WTC11 (cell line): ENCODE measurements at places on chromosomes 7 and 10. TPM values are rescaled to one million over a fixed set of nuclear protein-coding genes. Genes with fewer than 3 reads are reported as not detected.
A peak's percentile ranks its signal among the peaks of the same experiment; 100 is the strongest.

DNA sequence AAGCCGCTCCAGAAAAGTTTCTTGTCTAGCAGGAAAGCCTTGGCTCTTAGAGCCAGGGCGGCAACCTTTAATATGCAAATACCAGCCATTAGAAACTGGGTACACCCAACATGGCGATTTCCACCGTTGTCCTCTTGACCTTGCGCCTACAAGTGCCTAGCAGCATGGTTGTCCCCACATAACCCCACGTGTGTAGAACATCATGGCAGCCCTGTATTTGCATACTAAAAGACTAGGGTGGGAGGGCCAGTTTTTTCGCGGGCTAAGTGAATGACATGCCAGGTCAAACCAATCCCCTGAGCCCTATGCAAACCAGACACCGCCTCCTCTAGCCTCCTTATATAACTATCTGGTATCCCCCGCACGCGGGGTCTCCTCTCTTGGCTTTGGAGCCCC is 58.4 kb upstream of the FZD8 start:
- H3K36me3 ChIP-seq: no peaks in the 10 kb centered on the region
- H3K27me3 ChIP-seq: peaks cover 40% of the 10 kb centered on the region
- peak; percentile 59 for DNase-seq

GRCh38 chr7:154837087-154837486 is 165.8 kb downstream of the PAXIP1 start:
- peaks cover 28% of the 10 kb centered on the region for H3K27me3 ChIP-seq
- H3K4me3 ChIP-seq: no peak overlapping the region
- no peak overlapping the region for H3K27ac ChIP-seq
- no peak for DNase-seq
- peaks cover 79% of the 10 kb centered on the region for H3K36me3 ChIP-seq

- no peak for DNase-seq
- H3K4me1 ChIP-seq: peaks cover 7% of the 10 kb centered on the region
- H3K36me3 ChIP-seq: peaks cover 20% of the 10 kb centered on the region
- H3K27me3 ChIP-seq: no peaks in the 10 kb centered on the region
- peak overlapping the region; percentile 98 for H3K4me3 ChIP-seq
These were observed 135.1 kb downstream of the NRBF2 start for GRCh38 chr10:63268149-63268797.

GRCh38 chr10:5809527-5810154 is 3.6 kb downstream of the GDI2 start:
- no peak for DNase-seq
- peak overlapping the region; percentile 89 for H3K4me3 ChIP-seq
- H3K4me1 ChIP-seq: peaks cover 38% of the 10 kb centered on the region
- H3K27ac ChIP-seq: peak overlapping the region; percentile 25
- no peaks in the 10 kb centered on the region for H3K27me3 ChIP-seq

DNA sequence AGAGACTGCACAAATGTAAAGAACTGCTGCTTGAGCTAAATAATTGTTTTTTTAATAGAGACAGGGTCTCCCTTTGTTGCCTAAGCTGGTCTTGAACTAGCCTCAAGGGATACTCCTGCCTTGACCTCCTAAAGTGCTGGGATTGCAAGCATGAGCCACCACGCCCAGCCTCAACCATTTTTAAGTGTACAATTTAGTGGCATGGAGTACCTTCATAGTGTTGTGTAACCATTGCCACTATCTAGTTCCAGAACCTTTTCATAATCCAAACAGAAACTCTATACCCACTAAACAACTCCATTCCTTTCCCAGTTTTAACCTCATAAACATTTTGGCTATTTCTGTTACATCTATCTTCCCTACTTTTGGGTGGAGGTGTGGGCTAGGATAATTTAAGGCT is 6.7 kb downstream of the EIF4H start:
- H3K4me1 ChIP-seq: peaks cover 66% of the 10 kb centered on the region
- H3K27me3 ChIP-seq: no peaks in the 10 kb centered on the region
- H3K36me3 ChIP-seq: peaks cover 20% of the 10 kb centered on the region
- no peak overlapping the region for H3K4me3 ChIP-seq

- H3K27me3 ChIP-seq: no peaks in the 10 kb centered on the region
- DNase-seq: no peak
- no peak overlapping the region for H3K4me3 ChIP-seq
- no peak overlapping the region for H3K27ac ChIP-seq
- peaks cover 10% of the 10 kb centered on the region for H3K4me1 ChIP-seq
These were observed 187.9 kb upstream of the AKR1E2 start for GRCh38 chr10:4638099-4638498.

- peak; percentile 25 for DNase-seq
- no peaks in the 10 kb centered on the region for H3K27me3 ChIP-seq
- peak overlapping the region; percentile 85; the same call in 1 of the 2 replicates for H3K27ac ChIP-seq
- H3K4me3 ChIP-seq: no peak overlapping the region
- no peaks in the 10 kb centered on the region for H3K4me1 ChIP-seq
These were observed 14.2 kb downstream of the DNAJC9 start for GRCh38 chr10:73232887-73233286.

DNA sequence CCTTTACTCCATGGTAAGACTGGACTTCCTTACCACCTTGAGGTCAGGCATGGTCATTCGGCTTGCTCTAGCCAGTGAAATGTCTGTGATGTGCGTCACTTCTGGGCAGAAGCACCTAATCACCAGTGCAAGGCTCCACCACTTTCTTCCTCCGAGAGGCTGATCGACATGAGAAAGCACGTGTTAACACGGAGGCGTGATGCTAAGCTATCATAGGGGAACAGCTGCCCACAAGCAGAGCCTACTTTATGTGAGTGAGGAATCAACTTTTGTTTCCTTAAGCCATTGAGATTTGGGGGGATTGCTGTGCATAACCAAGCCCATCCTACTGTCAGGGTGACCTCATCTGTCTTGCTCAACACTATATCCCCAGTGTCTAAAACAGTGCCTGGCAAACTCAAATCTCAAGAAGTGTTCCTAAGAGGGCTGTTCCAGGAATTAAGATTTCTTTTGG is 23.1 kb upstream of the SAR1A start:
- no peak overlapping the region for H3K27ac ChIP-seq
- H3K4me3 ChIP-seq: no peak overlapping the region
- no peaks in the 10 kb centered on the region for H3K27me3 ChIP-seq
- peaks cover 9% of the 10 kb centered on the region for H3K4me1 ChIP-seq
- peaks cover 3% of the 10 kb centered on the region; the same call in 1 of the 2 replicates for H3K36me3 ChIP-seq
- DNase-seq: no peak

DNA sequence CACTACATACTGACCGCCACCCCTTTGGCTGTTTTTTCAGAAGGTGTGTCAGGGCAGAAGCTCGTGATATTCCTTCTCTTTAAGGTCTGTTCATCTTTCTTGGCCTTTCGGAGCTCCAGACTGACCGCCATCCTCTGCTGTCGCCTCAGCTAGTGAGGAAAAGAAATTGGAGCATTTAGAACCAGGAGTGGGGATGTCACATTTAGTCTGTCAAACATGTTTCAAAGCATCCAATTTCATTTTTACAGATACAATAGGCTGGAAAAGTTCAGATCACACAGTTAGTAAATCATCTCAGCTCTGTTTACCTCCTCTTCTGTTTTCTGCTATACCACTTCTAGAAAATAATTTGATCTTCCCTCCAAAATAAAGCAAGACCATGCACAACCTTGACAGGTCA is 4.8 kb downstream of the KPNA7 start:
- H3K4me3 ChIP-seq: no peak overlapping the region
- peaks cover 7% of the 10 kb centered on the region for H3K36me3 ChIP-seq
- 0 out of 2 replicates have a peak, but pooled peaks cover 3% of the 10 kb centered on the region for H3K27me3 ChIP-seq
- no peak for DNase-seq
- H3K4me1 ChIP-seq: no peaks in the 10 kb centered on the region
- no peak overlapping the region for H3K27ac ChIP-seq

- H3K4me3 ChIP-seq: no peak overlapping the region
- H3K27me3 ChIP-seq: peaks cover 10% of the 10 kb centered on the region
- peaks cover 22% of the 10 kb centered on the region for H3K36me3 ChIP-seq
- no peak for DNase-seq
These were observed 60.8 kb upstream of the NPTX2 start for GRCh38 chr7:98556288-98556687.

DNA sequence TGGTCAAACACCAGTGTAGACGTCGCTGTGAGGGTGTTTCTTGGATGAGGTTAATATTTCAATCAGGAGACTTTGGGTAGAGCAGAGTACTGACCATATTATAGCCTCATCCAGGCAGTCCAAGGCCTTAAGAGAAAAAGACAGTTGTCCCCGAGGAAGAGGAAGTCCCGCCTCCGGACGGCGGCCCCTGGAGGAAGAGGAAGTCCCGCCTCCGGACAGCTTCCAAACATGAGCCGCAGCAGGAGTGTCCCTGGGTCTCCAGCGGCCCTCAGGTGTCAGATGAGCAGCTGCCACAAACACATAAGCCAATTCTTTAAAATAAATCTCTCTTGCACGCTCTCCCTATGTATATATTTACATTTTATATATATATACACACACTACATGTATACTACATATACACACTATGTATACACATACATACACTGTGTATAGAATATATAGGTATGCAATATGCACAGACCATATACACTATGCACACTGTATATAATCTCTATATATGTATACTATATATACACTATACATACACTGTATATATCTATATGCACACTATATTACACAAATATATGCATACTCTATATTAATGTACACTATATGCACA is 37.5 kb downstream of the PWWP2B start:
- H3K4me3 ChIP-seq: no peak overlapping the region
- DNase-seq: no peak
- no peaks in the 10 kb centered on the region for H3K27me3 ChIP-seq
- no peak overlapping the region for H3K27ac ChIP-seq
- H3K36me3 ChIP-seq: no peaks in the 10 kb centered on the region

GRCh38 chr10:87864496-87865059 is 1.2 kb downstream of the PTEN start:
- H3K27ac ChIP-seq: peak overlapping the region; percentile 80
- peak overlapping the region; percentile 93 for H3K4me3 ChIP-seq
- peaks cover 4% of the 10 kb centered on the region for H3K27me3 ChIP-seq
- peaks cover 5% of the 10 kb centered on the region for H3K36me3 ChIP-seq
- DNase-seq: no peak

GRCh38 chr7:92793656-92794205 is 42.6 kb downstream of the CDK6 start:
- no peak overlapping the region for H3K4me3 ChIP-seq
- H3K4me1 ChIP-seq: peaks cover 20% of the 10 kb centered on the region
- DNase-seq: no peak
- no peaks in the 10 kb centered on the region for H3K27me3 ChIP-seq
- H3K27ac ChIP-seq: no peak overlapping the region

GRCh38 chr7:88801046-88801445 is 5.5 kb upstream of the TEX47 start:
- H3K4me3 ChIP-seq: no peak overlapping the region
- H3K36me3 ChIP-seq: no peaks in the 10 kb centered on the region
- no peak for DNase-seq
- H3K27me3 ChIP-seq: no peaks in the 10 kb centered on the region
- H3K4me1 ChIP-seq: peaks cover 15% of the 10 kb centered on the region
- no peak overlapping the region for H3K27ac ChIP-seq

DNA sequence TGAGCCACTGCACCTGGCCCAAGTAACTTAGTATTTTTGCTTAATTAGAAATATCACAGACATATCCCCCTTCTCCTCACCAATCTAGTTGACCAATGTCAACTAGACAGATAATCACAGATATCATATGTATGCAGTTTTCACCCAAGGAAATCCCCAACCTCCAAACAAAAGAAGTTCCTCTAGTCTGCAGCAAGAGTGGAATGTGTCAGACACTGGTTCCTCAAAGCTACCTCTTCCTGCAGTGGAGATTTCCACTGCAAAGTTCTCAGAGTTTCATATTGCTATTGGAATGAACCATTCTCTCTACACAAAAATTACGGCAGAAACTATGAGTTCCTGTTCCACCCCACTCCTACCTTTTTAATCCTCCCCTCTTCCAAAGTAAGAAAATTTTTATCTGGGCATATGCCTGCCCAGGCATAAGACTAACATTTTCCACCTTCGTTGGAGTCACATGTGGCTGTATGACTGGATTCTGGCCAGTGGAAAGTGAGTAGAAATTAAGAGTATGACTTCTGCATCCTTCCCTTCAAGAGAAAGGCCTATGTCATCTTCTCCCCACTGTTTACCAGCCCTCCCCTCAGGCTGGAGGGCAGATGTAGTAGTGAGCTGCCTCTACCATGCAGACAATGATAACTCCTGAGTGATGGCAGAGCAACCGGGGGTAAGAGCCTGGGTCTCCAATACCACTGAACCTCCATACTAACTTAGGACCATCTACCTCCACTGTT is 103.0 kb downstream of the MYOF start:
- no peak overlapping the region for H3K4me3 ChIP-seq
- DNase-seq: no peak
- peaks cover 13% of the 10 kb centered on the region for H3K4me1 ChIP-seq
- no peaks in the 10 kb centered on the region for H3K27me3 ChIP-seq
- H3K27ac ChIP-seq: no peak overlapping the region

DNA sequence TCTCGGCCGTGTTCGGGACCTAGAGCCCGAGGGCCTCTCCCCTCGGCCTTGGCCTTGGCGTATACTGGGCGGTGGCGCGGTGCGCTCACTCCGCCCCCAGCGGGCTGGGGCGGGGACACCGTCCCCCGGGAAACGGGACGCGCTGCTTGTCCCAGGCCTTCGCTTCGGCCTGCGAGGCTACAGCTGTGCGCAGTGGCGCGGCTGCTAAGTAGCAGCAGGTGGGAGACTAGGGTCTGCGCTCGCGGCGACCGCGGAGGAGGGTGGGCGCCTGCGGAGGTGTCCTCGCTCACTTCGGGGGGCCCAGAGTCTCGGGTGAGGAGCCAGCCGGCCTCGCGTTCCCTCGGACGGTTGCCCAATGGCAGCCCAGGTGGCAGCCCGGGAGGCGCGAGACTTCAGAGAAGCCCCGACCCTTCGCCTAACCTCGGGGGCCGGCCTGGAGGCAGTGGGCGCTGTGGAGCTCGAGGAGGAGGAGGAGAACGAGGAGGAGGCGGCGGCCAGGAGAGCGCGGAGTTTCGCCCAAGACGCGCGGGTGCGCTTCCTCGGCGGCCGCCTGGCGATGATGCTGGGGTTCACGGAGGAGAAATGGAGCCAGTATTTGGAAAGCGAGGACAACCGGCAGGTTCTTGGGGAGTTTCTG is at the start of gene DNAH11:
DNAH11 (plus strand) TSS at position 149 of the 637 bp plus-strand sequence; CDS start at position 356, 207 bp downstream.
- no peaks in the 10 kb centered on the region for H3K36me3 ChIP-seq
- H3K27me3 ChIP-seq: peaks cover 32% of the 10 kb centered on the region
- peaks cover 45% of the 10 kb centered on the region for H3K4me1 ChIP-seq
- H3K4me3 ChIP-seq: peak within 1 kb of the TSS; percentile 84
- peak; percentile 80 for DNase-seq

Gene OR2A12
- not detected in 3 replicates for total RNA-seq

Gene MSS51
- total RNA-seq: 2.9 to 3.1 TPM (median 3.0 TPM) in 3 replicates

Gene PRF1
- 0.11 to 0.18 TPM (median 0.16 TPM) in 3 replicates for total RNA-seq

Gene HKDC1
- total RNA-seq: 0.09 TPM in 2 of 3 replicates, not detected in the other

Gene UPK3BL2
- total RNA-seq: 9.0 to 11.2 TPM (median 10.5 TPM) in 3 replicates

Gene TACC2
- total RNA-seq: 22.2 to 28.9 TPM (median 23.1 TPM) in 3 replicates

Gene MYH16
- not detected in 3 replicates for total RNA-seq

Gene EBF3
- 1.1 to 1.2 TPM (median 1.1 TPM) in 3 replicates for total RNA-seq

Gene LBX1
- not detected in 3 replicates for total RNA-seq

Gene AKR1E2
- total RNA-seq: 1.7 to 5.6 TPM (median 5.4 TPM) in 3 replicates

Gene RGS10
- total RNA-seq: 21.6 to 23.1 TPM (median 22.6 TPM) in 3 replicates

Gene RHOBTB1
- total RNA-seq: 6.9 to 8.3 TPM (median 7.3 TPM) in 3 replicates

Gene INHBA
- total RNA-seq: 0.16 to 1.0 TPM (median 0.44 TPM) in 3 replicates

Gene DLX6
- total RNA-seq: 0.09 TPM in 1 of 3 replicates, not detected in the others

Gene ATRNL1
- 25.0 to 28.7 TPM (median 26.7 TPM) in 3 replicates for total RNA-seq
